DMS53 (cell line): ENCODE measurements at places on chromosomes 2 and 18.

- no peak for DNase-seq
Observed at GRCh38 chr2:232652505-232652851, 19.1 kb downstream of the EFHD1 start.

- DNase-seq = no peak
Observed at GRCh38 chr2:85503168-85503850, 35.7 kb upstream of the MAT2A start.

DNA sequence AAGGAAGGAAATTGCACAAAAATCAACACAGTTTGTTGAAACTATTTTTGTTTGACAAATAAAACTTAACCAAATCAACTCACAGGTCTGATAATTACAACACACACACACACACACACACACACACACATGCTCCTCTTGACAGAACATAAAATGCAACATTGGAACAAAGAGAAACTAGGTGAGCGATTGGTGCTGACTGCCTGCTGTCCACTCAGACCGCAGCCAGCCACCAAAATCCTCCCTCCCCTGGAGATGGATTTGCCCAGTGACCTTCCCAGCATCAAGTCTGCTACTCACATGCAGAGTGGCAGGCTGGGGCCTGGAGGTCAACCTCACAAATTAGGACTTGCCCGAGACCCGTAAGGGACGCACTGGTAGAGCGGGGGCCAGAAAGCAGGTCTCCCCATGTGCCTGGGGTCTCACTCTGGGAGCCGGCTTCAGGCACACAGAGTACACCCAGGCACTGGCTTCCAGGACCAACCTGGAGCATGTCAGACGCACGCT, 61.4 kb downstream of the DIPK1C start:
- DNase-seq = no peak

- DNase-seq = peak; percentile 88
Observed at GRCh38 chr2:170714381-170715061, 616 bp upstream of the SP5 start.

DNA sequence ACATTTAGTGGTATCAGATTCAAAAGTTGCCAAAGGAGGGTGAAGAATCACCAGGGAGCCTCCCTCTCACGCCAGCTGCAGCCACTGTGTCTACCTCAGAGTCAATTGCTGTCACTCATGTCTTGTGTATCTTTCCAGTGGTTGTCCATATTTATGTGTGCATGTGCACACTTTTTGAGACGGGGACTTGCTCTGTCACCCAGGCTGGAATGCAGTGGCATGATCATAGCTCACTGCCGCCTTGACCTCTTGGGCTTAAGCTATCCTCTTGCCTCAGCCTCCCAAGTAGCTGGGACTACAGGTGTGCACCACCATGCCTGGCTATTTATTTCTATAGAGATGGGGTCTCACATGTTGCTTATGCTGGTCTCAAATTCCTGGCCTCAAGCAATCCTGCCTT, 4.0 kb downstream of the MOCOS start:
- DNase-seq = no peak

DNA sequence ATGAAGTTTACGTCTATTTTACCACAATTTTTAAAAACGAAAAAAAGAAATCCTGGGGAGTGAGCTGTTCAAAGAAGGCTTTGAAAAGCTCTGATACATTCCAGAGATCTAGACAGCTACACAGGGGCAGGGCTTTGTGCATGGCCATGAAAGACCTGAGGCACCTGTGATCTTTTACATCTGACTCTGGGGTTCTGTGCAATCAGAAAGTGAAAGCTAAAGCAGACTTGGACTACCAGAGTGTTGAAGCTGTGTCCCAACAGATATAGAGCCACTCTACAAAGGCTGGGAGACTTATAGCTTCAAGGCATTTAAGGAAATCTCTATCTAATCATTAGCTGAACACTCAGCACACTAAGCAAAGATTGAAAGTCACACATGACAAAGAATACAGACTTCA, 34.1 kb downstream of the PARD6G start:
- no peak for DNase-seq

DNA sequence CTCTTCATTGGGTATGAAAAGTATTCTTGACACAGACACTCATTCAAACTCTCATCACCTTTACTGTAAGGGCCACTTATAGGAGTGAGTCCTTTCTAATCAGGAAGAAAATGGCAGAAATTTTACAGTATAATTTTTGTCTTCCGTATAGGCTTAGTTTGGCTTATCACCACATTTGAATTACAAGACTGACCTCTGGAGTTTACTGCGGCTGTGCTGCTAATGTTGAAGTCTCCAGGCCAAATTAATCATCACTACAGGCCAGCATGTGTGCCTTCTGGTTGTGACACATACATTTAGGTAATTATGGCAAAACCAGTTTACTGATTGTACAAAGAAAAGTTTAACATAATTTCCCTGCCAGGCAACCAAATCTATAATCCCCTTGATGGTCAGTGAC, 753.6 kb upstream of the GCFC2 start:
- peak; percentile 21 for DNase-seq

DNA sequence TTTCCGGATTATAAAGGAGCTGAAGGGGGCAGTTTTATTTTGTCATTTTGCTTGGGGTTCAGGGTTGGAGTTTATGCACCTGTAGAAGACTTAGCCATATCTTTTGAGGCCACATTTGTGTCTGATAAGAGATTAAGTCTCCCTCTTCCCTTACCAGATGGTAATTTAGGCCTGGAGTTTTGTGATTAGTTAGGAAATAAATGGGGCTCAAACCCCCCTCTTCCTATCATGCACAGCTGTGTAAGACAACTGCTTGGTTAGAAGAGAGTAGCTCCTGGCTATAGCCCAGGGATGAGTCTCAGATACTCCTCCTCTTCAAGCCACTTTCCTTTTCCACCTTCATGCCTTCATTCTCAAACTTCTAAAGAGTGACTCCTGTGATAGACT, 802 bp upstream of the SAP130 start:
- DNase-seq = peak; percentile 46

- no peak for DNase-seq
Observed at GRCh38 chr2:161425728-161426454, 9.8 kb downstream of the TBR1 start.

DNA sequence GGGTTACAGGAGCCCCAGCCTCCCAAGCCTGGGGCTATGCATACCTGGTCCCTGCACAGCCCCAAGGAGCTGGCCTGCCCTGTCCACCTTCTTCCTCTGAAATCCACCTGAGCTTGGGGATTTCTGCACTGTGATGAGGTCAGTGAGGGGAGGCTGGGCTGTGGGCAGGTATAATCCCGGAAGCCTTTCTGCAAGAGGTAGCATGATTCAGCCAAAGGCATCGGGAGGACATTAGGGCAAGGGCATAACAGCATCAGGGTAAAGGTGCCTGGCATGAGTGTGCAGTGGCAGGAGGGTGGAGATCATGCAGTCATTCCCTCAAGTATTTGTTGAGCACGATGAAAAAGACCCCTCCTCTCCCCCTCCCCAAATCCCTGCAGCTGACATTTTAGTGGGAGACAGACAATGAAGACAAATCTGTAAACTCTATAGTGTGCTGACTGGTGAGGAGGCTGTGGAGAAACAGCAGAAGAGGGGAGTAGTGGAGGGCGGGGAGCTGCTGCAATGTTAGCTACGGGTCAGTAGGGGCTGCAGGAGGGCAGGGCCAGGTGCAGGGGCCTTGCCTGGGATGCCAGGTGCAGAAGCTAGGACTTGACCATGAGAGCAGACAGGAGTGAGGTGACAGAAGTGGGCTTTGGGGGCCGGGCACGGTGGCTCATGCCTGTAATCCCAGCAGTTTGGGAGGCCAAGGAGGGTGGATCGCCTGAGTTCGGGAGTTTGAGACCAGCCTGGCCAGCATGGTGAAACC, 18.7 kb downstream of the ZFP36L2 start:
- DNase-seq = peak; percentile 35

GRCh38 chr2:63843093-63843492, 1.4 kb downstream of the UGP2 start:
- no peak for DNase-seq

DNA sequence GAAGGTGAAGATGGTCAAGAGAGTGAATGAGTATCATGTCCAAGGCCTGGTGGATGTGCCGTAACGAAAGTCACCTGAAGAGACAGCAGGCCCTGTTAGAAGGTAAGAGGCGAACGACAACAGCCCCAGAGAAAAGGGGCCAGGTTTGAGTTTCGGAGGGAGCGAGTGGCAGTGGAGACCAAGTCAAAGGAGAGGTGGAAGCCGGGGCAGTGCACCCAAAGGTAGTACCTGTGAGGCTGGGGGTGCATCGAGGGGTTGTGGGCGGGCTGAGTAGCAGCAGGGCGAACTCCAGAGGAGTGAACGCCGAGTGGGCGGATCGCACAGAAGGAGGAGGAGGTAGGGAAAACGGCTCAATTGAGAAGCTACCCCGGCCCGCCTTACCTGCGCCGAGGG, 358 bp downstream of the USP37 start:
- DNase-seq = peak; percentile 83

GRCh38 chr18:12393998-12394397, 13.7 kb upstream of the PRELID3A start:
- peak; percentile 67 for DNase-seq

GRCh38 chr18:11025671-11026070, 123.7 kb downstream of the PIEZO2 start:
- no peak for DNase-seq

- DNase-seq = peak; percentile 74
Observed at GRCh38 chr2:174682007-174682577, 82.2 kb downstream of the CHRNA1 start.

DNA sequence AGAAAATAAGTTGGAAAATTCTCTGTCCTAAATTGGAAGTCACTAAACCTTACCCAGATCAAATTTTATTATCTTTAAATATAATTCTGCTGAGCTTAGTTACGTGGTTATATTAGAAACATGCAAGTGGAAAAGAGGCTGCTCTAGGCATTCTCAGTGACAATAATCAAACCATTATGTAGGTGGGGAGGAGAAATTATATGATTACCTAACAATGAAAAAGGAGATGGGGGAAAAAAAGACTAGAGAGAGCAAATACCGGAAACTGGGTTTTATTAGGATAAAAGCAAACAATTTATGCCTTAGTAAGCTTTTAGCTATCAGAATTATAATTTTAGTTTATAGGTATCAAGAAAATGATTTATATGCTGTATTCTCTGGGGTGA, 53.2 kb downstream of the PHLPP1 start:
- no peak for DNase-seq

DNA sequence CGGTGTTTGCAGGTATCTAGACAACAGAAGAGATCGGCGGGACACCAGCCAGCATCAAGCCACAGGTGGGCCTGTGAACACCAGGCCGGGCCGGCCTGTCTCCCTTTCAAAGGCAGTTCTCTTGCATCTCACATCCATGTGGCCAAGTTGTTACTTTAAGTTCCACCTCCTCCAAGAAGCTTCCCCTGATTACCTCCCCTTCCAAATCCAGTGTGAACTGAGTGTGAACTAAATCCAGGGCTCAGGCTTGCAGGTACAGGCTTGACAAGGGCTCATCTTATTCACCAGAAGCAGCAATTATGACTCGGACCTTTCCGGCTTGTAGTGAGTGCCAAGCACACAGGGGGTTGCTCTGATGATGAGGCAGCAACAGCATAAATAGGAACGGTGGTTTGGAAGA, 3.9 kb downstream of the CRACDL start:
- no peak for DNase-seq

GRCh38 chr2:131016826-131017741, 76.2 kb downstream of the FAM168B start:
- DNase-seq = no peak

GRCh38 chr2:144165599-144166250, 354.2 kb downstream of the ZEB2 start:
- no peak for DNase-seq

GRCh38 chr2:202521470-202521869, 113.3 kb upstream of the FAM117B start:
- no peak for DNase-seq

GRCh38 chr18:11095211-11095610, 54.2 kb downstream of the PIEZO2 start:
- DNase-seq = no peak

DNA sequence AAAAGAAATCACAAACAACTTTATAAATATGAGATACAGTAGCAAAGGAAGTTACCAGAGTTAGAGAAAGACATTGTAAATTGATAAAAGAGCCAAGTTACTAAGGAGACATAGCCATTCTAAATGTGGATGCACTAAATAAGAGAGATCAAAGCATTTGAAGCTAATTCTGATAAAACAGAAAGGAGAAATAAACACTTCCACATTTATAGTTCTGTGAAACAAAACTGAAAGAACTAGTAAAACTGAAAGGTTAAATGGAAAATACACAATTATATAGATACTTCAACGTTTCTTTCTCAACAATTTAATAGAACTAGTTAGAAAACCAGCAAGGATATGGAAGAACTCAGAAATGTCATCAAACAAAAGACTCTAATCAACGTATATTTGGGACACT, 309.0 kb upstream of the CDH2 start:
- no peak for DNase-seq

DNA sequence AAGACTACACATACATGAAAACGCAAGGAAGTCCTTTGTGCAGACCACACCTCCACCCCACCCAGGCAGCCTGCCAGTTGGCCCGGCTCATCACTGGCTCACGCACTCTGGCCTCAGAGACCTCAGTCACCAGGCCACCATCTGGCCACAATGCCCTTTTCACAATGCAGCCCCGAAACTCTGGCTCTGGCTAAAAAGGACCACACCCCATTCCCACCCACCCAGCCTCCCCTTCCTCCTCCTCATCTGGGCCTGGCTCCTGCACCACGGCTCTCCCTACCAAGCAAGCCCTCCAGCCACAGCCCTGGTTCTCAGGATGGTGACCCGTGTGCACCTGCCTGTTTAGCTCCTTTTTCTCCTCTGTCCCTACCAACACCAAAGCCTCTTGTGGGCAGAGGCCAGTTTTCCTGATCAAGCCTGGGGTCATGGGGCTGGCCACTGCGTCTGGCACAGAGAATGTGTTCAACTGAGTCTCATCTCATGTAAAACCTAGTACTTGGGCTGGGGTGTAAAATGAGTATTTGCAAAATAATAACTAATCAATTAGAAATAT, 7.4 kb downstream of the HDAC4 start:
- no peak for DNase-seq
